ENCODE measurements at places on chromosomes 6 and 20.

DNA sequence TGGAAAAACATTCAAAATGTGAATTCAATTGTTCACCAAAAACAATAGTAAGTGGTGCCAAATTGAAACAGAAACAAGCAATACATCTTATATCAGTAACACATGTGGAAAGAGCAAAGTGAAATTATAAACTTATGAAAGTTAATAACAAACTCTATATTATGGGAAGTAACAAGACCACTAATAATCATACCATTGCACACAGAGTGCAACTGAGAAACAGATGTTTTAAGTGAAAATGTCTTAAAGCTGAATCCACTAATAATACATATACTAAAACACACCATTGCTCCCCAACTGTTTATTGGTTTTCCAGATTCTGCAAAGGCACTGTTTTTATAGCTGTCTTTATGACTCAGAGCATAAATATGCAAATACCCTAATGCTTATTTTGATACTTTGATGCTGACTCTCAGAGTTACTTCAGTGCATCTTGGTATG lies 292.3 kb downstream of the RFPL4B start:
- no peak for DNase-seq

GRCh38 chr6:26187981-26188635 lies 100.9 kb downstream of the HFE start:
- DNase-seq: no peak

- no peak for DNase-seq
Observed at GRCh38 chr6:160102399-160102798, 19.2 kb upstream of the SLC22A1 start.

DNA sequence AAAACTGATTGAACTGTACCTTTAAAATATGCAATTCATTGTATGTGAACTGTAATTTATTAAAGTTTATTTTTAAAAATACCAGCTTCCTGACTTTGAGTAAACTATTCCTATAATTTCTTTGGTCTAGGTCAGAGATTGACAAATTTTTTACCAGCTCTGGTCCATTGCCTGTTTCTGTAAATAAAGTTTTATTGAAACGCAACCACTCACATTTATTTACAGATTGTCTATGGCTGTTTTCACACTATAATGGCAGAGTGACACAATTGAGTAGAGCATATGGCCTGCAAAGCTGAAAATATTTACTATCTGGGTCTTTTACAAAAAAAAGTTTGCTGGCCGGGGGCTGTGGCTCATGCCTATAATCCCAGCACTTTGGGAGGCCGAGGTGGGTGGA lies 33.0 kb upstream of the NFATC2 start:
- DNase-seq: no peak

DNA sequence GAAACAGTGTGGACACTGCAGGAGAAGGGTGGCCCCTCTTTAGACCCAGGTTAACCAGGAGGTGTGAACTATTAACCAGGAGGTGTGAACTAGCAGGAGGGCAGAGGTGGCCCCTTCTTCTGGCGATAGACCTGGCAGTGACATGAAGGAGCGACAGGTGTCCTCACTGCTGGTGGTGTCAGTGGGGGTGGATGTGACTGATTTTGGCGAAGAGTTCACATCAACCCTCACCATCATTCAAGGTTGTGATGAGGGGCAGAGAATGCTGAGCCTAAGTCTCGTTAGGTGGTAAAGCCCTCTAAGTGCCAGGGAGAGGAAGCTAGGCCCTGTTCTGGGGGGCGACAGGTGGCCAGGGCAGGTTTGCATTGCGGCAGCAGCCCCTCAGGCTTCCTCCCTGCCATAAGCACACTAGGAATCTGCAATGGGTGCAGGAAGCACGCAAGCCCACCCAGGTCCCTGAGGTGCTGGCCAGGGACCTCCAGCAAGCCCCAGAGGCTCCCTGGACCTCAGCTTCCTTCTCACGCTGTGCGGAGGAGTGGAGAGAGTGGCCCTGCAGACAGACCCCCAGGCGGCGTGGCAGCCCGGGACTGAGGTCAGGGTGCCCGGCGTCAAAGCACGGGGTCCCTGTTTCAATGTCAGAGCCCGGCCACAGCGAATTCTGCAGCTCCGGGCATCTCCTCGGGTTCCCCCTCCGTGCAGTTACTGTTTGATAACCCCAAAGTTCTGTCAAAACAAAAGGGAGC lies 13.7 kb downstream of the NPEPL1 start:
- DNase-seq: no peak

DNA sequence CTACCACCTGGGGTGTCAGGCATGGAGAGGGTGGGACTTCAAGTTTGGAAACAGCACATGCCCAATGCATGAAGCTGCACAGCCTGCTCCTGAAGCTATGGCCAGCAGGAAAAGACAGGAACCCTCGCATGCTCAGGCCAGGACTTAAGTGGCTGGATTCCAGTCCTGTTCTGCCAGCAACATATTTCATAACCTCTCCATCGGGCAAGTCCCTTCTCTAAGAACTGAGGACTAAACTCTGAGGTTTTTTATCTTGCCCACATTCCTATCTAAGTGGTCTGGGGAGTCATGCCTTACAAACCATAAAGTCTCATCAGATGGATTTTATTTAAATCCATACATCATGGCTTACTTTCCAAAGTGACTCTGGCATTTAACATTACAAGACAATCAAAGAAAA lies 27.5 kb upstream of the AGPAT4 start:
- no peak for DNase-seq

- no peak for DNase-seq
Observed at GRCh38 chr20:48855046-48855445, 27.2 kb upstream of the PREX1 start.

GRCh38 chr20:58930496-58930895 lies 50.6 kb upstream of the NELFCD start:
- no peak for DNase-seq

- DNase-seq: no peak
Observed at GRCh38 chr6:163063561-163063960, 335.8 kb downstream of the PACRG start.

- no peak for DNase-seq
Observed at GRCh38 chr20:19070681-19071445, 141.6 kb upstream of the SLC24A3 start.

DNA sequence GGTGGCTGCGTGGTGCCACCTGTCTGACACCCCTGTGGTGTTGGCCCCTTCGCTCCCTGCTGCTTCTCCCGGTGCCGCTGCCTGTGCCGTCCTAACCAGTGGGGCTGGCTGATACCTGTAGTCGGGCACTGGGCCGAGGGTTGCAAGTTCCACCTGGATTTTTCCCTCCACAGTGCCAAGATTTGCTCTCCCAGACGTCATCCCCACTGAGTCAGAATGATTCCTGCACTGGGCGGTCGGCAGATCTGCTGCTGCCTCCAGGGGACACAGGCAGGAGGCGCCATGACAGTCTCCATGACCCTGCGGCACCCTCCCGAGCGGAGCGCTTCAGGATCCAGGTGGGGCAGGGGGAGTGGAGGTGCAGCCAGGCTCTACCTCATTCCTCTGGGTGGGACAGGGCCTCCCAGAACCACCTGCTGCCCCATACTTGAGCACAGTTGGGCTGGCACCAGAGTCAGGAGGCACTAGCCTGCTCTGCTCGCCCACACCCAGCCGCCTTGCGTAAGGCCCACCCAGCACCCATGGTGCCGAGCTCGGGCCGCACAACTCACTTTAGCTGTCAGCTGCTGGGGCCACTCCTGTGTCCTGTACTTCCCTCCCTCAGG lies 60.2 kb downstream of the TCP11 start:
- DNase-seq: no peak

DNA sequence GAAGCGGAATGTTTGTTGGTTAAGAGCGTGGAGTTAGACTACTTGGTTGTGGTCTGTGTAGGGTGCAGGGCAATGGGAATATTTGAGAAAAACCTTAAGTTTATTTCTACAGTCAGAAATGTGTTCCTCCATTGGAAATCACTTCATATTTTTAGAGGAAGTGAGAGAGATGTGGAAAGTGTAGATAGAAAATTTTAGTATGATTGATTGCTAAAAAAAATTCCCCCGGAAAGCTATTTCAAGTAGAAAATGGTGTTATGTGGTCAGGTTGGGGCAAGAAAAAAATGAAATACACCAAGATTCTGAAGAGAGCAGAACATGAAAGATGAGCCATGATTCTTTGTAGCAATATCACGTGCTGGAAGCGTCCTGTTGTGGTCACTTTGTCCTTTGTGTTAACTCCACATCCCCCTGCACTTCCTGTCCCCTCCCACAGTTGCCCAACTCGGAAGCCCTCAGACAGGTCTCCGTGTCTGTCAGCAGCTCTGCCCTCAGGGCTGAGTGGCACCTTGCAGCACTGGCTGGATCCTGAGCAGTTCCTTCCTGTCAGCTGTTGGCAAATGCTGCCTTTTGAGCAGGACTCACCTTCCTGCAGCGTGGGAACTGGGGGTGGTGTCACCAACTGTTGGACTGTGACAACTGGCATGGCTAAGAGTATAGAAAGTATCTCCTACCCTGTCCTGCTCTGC lies 137.5 kb upstream of the SLC24A3 start:
- no peak for DNase-seq

GRCh38 chr20:51695574-51696303 lies 72.5 kb downstream of the ATP9A start:
- no peak for DNase-seq

GRCh38 chr6:80341330-80341729 lies 234.9 kb downstream of the BCKDHB start:
- DNase-seq: no peak

DNA sequence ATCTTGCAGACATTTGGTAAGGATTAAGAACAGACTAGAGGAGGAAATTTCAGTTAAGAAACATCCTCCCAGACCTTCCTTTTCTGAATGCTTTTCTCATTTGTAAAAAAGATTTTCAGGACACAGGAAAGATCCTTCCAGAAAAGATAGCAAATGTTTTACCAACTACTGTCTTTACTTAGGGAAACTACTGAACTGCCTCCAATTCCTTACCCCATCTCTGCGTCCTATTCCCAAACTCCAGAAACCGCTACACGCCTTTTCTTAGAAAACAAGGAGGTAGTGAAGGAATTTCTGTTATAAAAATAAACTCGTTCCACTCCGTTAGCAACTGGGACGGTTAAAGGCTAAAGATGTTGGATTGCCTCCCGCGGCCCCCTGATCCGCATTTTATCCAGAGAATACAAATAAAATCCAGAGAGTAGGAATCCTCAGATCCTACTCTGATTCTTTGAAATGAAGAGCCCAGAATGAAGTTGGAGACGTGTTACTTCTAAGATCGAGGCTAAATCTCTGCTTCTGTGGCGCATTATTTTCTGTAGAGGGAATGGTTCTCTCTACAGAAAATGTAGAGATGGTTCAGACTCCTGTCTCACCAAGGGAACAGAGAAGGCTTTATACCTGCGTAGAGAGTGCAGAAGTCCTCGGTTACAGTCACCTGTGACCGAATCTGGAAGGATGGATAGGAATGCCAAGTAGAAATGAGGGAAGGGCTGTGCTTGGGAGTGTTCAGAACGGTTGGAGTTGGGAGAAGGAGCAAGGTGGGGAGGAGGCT lies 133.0 kb downstream of the GPX5 start:
- no peak for DNase-seq

DNA sequence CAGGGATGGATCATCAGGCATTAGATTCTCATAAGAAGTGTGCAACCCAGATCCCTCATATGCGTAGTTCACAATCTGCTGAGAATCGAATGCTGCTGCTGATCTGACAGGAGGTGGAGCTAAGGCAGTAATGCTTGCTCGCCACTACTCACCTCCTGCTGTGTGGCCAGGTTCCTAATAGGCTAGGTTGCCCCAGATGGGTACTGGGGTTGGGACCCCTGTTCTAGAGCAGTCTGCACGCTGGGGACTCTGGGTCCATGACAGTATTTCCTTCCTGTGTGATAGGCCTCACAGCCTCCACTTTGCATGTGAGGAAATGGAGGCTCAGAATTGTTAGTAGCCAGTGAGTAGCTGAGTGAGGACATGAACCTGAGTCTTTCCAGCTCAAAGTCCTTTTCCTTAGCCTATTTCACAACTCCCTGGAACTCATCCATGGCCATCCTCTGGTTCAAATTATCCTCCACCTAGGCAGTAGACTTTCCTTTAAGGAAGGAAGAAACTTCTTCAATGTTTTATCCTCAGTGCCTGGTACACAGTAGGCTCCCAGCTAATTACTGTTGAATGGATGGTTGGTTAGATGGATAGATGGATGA lies 117.2 kb downstream of the SYCP2 start:
- DNase-seq: no peak

- no peak for DNase-seq
Observed at GRCh38 chr6:44678252-44678935, 290.9 kb downstream of the CDC5L start.

- no peak for DNase-seq
Observed at GRCh38 chr20:62606551-62607201, 35.6 kb upstream of the SLCO4A1 start.

DNA sequence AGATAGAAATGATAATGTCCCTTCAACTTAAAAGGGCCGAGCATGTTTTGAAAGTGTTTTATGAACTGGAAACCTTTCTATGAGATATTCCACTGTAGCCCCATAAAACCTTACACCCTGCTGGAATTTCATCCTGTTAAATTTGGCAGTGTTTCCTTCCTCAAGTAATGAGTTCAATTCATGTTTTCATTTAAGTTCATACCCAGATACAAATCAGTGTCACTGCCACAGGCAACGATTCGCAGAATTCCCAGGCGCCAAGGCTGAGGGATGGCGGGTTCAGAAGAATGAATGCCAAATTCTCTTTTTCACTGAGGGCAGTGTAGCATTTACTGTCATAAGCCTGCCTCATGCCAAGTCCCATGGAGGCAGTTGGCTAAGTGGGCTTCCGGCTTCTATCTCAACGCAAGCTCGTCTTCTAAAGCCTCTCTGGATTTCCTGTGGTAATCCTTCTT lies 511.8 kb upstream of the ID4 start:
- no peak for DNase-seq

DNA sequence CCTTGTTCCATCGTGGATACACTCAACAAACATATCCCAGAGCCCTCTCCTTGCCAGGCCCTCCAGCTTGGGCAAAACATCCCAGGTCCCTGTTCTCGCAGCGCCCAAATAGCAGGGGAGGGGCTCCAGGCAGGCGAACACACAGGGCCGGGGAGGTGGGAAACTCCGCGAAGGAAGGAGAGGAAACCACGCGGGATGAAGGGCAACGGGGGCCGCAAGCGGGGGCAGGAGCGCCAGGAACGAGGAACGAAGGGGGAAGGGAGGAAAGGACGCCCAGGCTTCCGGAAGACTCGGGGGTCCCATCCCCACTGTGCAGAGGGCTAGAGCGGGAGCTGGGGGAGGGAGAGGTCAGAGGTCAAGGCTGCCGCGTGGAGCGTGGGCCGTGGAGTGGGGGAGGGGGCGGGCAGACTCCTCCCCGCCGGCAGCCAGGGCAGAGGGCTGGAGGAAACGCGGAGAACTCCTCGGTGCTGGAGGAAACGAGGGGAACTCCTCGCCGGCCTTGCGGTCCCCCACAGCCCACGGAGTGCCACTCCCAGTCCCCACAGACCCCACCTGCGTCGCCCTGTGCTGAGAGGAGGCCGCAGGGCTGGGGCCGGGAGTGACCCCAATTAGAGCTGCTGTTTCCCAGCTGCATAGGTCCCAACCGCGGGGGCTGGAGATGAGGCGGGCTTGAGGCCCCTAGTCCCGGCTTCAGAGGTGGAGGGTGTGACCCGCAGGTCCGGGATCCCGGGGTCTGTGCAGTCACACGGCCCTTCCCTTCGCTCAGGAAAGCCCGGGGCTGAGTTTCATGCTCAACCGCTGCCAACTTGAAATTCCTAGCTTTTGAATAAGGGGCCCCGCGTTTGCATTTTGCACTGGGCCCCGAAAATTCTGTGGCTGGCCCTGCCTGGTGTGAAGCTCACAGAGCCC lies 1.2 kb upstream of the RBM38 start:
- DNase-seq: no peak
